ENCODE measurements at places on chromosomes 1 and 21.

GRCh38 chr1:116064616-116065015, 46.6 kb upstream of the MAB21L3 start:
- no peak for DNase-seq

GRCh38 chr1:150386592-150386991, 22.6 kb downstream of the RPRD2 start:
- DNase-seq, result no peak

DNA sequence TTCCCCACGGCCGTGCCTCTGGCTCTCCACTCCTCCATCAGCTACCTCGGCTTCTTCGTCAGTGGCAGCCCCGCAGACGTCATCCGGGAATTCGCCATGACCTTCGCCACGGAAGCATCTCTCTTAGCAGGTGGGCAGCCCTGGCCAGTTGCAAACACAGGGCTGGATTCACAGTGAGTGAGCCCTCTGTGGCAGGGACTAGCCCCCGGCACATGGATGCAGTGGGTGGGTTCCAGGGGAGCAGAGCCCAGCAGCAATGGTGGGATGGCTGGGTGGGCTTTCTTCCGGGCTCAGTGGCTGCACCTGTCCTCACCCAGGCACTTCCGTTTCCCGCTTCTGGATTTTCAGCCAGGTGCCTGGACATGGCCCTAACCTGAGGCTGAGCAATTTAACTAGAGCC, 9.4 kb downstream of the UBASH3A start:
- no peak for DNase-seq

GRCh38 chr1:94925561-94926125, 1.3 kb downstream of the CNN3 start:
- DNase-seq, result no peak

GRCh38 chr1:155910621-155911121, 478 bp downstream of the RIT1 start:
- DNase-seq, result no peak

GRCh38 chr1:7578206-7578605, 192.9 kb upstream of the VAMP3 start:
- no peak for DNase-seq

- DNase-seq, result no peak
Measured at GRCh38 chr1:200323856-200324400, 85.9 kb downstream of the ZNF281 start.

- no peak for DNase-seq
Measured at GRCh38 chr1:196372896-196373536, 235.2 kb downstream of the KCNT2 start.

DNA sequence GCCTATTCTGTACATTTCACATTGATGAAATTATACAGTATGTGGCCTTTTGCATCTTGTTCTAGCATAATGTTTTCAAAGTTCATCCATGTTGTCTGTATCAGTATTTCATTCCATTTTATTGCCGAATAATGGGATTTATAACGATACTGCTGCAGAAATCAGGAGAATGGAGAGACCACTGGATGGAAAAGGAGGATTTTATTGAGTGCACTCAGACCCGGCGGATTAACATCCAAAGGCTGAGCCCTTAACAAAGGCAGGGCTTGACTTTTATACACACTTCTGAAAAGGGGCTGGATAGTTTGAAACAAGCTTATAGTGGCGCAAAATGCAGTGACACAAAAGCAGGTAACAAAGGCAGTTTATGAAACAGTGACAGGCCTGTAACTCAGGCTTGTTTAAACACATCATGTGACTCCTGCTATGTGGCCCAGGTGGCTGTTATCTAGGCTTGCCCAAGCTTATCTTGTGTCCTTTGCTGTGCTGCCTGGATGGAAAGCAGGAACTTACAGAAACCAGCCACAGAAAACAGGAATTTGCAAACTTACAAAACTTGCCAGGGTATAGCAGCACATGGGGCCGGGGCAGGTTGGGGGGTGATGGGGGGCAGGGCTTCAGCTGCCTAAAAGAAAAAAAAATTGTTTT, 32.8 kb upstream of the KCNJ15 start:
- no peak for DNase-seq

- no peak for DNase-seq
Measured at GRCh38 chr1:204278251-204278650, 64.5 kb upstream of the GOLT1A start.

DNA sequence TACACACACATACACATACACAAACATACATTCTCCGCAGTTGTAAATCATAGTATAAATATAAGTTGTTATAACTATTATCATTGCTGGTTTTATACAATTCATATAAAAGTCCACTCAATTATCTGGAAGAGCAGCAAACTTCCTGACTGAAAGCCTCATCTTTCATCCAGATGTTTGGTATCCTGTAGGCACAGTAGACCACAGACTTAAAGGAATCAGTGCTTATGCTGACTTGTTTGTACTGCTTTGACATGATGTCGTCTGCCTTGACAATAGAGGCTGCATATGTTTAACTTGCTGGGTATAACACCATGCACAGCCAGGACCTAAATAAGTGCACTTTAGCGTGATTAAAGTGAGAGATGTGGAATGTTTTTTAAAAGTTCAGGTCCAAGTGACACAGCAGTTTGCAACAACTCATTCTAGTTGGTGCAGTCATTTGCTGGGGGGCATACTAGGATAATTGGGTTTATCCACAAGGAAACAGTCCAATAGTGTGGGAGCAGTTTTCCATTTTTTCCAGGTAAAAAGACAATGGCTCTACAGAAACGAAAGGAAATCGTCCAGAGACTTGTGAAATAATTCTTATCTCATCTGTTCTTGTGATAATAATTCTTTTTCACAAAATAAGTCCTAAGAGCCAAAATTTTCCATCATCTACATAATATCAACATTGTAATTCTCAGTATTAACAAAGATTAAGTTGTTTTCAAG, 110.3 kb upstream of the TSPAN2 start:
- no peak for DNase-seq

- no peak for DNase-seq
Measured at GRCh38 chr1:216020743-216021345, 402.4 kb downstream of the USH2A start.

GRCh38 chr1:114093624-114094362, 59.9 kb downstream of the SYT6 start:
- no peak for DNase-seq

- DNase-seq, result peak; percentile 55
Measured at GRCh38 chr1:51569284-51570062, 47.4 kb upstream of the OSBPL9 start.

DNA sequence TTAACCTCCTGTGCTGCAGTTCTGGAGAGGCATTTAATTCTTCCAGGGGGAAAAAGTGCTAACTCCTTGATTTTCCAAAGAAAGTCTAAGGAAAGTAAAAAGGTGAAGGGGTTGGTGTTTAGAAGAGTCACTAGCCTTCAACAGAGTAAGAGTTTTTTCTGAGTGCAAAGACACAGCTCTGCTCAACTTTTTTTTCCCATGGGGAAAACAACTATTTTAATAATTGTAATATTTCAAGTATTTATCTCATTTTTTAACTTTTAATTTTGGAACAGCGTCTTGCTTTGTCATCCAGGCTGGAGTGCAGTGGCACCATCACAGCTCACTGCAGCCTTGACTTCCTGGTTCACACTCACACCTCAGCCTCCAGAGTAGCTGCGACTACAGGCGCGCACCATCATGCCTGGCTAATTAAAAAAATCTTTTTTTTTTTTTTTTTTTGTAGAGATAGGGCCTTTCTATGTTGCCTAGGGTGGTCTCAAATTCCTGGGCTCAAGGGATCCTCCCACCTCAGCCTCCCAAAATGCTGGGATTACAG, 202.6 kb downstream of the APP start:
- DNase-seq, result no peak

DNA sequence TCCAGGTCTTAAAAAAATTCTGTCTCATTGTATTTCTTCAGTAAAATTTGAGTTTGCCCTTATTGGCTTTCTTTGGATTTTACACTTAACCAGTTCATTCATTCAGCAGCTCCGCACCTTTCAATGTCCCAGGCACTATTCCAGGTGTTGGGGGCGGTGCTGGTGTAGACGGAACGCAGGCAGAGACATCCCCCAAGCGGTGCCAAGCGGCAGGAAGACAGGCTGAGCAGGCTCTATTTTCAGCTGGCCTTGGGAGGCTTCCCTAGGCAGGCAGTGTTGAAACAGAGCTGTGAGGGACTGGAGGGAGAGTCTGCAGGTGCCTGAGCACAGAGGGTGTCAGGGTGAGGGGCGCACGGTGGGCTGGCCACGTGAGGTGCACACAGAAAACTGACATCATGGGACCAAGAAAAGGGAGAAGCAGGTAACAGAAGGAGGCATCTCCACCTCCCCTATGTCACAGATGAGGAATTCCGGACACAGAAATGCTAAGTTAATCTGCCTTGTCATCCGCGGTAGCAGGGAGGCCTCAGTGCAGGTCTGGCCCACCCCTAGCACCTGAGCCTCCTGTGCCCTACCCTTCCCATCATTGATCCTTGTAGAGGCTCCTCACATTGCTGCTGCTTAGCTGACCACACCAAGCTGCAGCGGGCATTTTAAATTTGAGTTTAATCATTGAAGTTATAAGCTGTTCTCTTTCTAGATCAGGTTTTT, 40.8 kb downstream of the SLC37A1 start:
- no peak for DNase-seq

DNA sequence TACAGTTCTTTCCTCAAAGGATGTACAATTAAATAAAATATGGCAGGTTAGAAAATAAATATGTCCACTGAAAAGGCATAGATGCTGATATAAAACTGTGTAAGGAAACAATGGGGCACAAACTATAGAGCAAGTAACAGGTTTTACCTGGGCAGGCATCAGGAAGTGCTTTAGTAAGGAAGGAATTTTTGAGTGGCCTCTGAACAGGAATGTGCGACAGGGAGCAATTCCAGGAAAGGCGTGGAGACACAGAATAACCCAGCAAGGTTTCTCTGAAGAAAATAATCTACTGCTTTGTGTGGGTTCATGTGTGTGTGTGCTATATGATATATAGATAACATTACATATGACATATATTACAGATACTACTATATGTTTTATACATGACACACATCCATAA, 128.4 kb downstream of the RGS21 start:
- DNase-seq, result no peak

GRCh38 chr1:30290581-30290980, 432.8 kb downstream of the MATN1 start:
- no peak for DNase-seq

DNA sequence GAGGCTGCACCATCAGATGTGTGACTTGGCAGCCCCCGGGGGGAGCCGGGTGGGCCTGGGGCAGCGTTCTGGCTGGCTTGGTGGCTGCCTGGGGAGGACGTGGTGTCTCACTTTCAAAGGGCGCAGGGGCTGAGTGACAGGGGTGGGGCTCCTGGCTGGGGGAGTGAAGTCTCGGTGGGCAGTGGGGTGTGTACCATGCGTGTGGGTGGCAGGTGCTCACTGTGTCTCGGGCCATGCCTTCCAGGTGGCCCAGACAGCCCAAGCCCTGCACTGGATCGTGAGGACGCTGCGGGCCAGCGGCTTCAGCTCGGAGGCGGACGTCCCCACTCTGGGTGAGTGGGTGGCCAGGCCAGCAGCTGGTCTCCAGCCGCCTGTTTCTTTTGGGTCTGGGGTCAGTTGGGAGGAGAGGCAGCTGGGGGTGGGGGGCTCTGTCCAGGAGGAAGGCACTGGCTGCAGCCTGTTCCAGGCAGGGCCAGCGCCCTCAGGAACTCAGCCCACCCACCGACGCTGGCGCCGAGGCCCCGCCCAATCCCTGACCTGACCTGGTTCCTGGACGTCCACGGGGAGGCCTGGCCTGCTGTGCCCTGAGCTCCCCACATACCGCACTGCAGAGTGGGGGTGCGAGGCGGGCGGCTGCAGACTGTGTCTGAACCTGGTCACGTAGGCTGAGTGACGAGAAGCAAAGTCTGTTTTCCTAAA, 30.6 kb upstream of the LRRC3 start:
- no peak for DNase-seq

GRCh38 chr1:46062651-46063319, 69.6 kb downstream of the PIK3R3 start:
- peak; percentile 34 for DNase-seq

DNA sequence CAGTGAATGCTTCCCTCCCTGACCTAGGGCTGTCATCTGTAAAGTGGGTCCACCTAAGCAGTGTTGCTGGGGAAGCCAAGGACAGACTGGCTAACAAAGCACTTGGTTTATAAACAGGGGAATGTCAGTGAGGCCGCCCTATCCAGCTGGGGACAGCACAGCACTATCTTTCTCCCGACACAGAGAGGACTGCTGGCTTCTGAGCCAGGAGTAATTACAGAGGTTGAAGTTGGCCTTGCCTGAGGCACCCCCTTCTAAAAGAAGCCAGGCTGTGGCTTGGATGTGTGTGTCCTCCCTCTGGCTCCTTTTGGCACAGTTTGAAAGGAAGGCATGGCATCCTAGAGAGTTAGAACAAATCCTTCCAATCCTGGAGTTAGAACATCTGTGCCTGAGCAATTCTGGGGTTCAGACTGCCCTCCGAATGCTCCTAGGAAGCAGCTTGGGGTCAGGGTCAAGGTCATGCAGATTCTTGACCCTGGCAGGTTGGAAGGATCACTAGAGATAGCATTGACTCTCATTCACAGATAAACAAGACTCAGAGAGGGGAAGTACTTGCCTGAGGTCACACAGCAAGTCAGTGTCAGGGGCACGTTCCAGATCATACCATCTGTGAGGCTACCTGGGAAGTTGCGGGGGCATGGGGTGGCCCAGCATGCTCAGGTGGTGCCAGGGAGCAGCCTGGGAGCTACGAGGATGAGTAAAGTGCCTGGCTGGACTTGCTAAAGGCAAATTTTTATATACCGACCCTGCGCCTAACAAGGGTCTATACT, 1.3 kb upstream of the LDLRAP1 start:
- no peak for DNase-seq

GRCh38 chr1:225694151-225694603, 41.3 kb upstream of the ENAH start:
- no peak for DNase-seq

DNA sequence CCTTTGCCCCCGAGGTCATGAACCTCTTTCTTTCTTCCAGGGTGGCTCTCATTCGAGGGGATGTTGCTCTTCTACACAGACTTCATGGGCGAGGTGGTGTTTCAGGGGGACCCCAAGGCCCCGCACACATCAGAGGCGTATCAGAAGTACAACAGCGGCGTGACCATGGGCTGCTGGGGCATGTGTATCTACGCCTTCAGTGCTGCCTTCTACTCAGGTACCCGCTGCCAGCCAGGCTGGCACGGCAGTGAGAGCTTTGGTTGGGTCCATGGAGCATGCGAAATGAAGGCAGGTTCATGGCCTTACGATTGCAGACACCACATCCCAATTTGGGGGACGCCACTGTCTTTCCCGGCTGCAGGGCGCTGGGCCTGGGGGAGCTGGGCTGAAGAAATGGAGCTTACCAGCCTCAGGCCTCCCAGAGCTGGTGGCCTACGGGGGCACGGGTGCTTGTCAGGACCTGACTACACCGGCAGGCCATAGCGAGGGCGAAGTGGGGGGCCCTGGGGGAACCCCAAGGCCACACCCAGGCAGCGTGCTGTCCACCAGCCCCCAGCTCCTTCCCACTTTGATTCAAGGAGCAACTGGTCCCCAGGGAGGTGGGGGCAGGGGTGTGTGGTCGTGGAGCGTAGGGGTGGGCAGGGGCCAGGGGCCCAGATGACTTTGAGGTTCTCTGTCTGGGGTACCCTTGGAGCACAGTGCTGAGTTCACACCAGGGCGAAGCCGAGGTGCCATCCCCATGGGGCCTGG, 20.0 kb downstream of the SLC45A1 start:
- DNase-seq, result no peak

Data from T-helper 2 cell treated with Interferon-gamma antibody and Interleukin-4, amounts not matched to agents 5 μg/mL and 100 μg/mL, for 36 hours (primary cell).